ENCODE measurements at places on chromosomes 11 and 22.
A peak's percentile ranks its signal among the peaks of the same experiment; 100 is the strongest.

DNA sequence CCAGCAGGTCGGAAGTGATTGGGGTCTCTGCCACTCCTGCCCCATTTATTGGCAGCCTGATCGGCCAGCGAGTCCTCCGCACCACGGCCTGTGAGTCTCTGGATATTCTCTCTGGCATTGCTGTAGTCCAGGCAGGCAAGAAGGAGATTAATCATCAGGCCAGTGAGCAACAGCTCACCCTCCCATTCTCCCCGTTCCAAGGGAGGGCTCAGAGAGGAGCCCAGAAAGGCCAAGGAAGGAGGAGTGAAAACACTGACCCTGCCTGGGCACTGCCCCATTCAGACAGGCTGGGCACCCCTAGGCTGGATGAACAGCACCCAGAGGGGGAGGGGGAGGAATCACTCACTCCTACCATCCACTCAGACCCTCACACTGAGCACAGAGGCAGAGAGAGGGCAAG, 3.1 kb downstream of the SAA2 start:
- DNase-seq: no peak

DNA sequence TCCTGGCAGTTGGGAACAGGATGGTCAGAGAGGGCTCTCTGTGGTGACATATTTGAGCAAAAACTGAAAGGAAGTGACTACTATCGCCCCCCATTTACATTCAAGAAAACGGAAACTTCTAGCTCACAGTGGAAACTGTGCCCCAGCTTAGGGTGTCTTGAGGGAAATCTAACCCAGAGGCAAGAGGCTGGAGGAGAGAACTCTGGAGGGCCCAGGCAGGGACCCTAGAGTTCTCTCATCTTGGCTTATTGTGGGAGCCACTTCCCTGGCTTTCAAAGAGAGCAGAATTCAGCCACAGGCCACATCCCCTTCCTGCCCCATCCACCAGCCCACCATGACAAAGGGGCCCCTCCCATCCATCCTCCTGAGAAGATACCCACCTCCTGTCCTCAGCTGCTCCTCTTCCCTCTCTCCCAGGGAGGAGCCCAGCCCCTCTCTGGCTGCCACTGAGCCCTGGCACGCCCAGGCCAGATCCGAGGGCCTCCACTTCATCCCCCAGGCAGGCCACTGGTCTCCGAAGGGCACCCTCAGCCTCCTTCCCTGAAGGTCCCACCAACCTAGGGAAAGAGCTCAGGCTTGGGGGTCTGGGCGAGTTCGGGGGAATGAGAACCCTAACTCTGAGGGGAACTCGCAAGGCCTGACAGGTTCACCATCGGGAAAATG, 1.6 kb upstream of the TMPRSS13 start:
- DNase-seq: no peak

- DNase-seq: no peak
Observed at GRCh38 chr11:12653729-12654128, 20.5 kb upstream of the TEAD1 start.

GRCh38 chr22:20750461-20751184, 23.3 kb upstream of the SERPIND1 start:
- peak; percentile 62 for DNase-seq

- DNase-seq: peak; percentile 46
Observed at GRCh38 chr11:28049338-28050216, 58.4 kb downstream of the KIF18A start.

GRCh38 chr11:12430351-12430750, 53.0 kb downstream of the PARVA start:
- DNase-seq: no peak

DNA sequence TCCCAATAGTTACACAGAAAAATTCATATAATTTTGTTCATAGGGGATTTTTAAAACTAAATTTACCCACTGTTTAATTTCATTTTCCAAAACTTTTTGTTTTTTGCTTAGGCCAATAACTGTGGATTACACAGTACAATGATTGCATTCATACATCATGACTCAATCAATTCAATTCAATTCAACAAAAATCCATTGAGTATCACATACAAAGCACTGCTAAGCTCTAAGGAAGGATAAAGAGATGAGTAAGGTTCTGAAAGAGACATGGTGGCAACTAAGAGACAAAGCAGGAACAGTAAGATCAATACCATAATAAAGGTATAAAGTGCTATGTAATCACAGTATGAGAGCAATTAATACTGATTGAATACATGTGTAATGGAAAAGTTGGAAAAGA, 9.4 kb upstream of the LAYN start:
- no peak for DNase-seq

GRCh38 chr22:47091921-47092700, 329.7 kb downstream of the TBC1D22A start:
- DNase-seq: no peak

GRCh38 chr11:118079491-118079890, 2.6 kb downstream of the TMPRSS4 start:
- no peak for DNase-seq

DNA sequence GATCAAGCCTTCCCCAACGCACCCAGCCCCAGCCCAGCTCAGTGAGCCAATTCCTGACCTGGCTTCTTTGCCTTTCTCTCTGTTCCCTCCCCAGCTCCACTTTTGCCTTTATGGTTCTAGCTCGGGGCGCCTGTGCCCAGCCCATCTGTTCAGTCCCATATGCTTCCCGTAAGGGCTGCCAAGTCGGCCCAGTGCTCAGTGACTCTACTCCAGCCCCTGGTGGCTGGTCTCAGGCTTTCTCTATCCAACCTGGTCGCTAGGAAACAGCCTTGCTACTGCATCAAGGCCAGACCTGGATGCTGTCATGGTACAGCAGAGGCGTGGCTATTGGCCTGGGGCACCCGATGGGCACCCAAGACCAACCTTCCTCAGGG, 178.0 kb downstream of the DSCAML1 start:
- no peak for DNase-seq

DNA sequence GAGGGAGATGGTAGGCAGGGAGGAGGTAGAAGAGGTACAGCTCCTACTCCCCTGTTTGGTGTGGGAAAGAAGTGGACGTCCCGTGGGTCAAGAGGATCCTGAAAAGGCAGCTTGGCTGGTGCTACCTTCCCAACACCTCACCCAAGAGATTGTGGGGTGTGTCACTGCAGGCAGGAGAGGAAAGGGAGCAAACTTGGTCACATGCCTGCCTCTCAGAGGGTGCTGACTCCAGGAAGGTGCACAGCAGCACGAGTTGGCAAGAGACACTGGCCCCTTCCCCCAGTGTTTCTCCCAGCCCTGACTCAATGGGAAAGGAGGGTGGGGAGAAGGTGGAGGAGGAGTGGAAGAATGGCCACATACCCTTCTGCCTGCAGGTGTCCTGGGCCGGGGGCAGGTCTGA, 99.6 kb downstream of the CSNK2A3 start:
- no peak for DNase-seq

GRCh38 chr11:118535261-118535660, 4.3 kb downstream of the TMEM25 start:
- no peak for DNase-seq

DNA sequence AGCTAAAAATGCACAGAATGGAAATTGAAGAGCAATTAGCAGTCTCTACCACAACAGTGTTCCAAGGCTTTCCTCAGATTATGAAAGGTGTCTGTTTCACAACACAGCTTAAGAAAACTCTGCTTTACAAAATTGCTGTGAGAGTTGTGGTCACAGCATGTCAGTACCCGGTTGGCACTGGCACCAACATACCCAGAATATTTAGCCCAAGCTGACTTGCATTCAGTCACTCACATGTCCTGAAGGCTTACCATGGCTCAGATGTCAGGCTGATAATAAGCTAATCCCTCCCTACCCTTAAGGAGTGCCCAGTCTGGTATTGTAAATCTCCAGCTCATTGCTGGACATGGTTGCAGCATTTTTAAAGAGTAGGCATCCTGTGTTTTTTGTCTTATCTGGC, 14.9 kb downstream of the NCR3LG1 start:
- DNase-seq: no peak

DNA sequence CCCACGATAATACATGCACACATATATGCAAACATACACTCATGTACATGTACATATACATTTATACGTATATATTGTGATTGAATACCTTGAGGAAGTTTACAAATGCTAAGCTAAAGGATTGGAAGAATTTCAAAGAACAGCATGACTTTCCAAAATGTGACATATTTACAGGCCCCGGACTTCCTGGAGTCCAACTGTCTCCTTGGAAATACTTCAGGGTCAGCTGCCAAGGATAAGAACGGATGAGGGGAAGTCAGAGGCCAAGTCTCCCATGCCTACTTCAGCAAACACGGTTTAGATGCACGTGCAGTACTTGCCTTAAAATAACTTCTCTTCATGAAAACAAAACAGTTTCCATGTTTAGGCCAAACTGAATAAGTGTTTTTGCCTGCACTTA, 213.6 kb downstream of the DYNC2H1 start:
- no peak for DNase-seq

DNA sequence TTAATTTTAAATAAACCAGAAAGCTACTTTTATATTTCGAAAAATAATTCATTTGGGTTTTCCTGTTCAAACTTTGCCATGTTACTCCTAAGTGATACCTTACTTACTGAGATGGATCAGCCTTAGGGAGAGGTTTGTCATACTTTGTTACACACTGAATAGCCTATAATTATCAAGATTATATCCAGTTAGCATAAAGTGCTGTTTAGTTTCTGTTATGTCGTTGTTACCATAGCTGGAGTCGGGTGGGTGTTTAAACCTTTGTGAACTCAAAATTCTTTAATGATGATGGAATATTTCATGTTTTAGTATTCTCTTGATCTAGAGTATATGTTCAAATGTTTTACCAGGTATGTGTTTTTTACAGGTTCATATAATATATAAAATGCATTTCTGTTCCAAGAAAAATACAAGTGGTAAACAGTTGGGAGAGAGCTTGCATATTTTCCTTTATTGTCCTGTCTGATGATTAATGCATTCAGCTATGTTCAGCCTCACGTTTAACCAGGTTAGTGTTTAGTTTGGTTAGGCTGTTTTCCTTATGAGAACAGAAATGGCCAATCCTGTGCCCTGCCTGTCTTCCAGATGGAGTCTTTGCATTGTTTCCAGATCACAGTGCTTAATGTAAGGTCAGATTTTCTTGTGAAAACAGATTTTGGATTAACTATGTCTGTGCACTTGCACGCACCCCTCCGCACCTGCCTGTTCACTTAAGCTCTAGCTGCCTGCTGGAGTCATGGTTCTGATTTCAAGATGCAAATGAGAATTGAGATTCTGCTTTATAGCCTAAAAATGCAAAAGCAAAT, 105.6 kb downstream of the ATXN10 start:
- peak; percentile 100 for DNase-seq

DNA sequence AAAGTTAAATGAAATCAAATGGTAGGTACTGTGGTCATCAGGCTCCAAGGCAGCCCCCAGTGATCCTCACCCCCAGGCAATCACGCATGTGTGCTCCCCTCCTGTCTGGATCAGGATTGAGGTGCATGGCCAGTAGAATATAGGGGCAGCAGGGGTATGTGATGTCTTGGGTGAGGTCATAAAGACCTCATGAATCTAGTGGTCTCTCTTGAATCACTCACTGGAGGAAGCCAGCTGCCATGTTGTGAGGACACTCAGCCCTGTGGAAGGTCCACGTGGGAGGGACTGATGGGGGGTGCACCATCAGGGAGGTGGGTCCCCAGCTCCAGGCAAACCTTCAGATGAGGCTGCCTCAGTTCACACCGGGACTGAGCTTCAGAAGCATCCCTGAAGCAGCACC, 6.8 kb upstream of the IL17REL start:
- DNase-seq: no peak

GRCh38 chr11:101862391-101863233, 52.2 kb upstream of the CEP126 start:
- DNase-seq: peak; percentile 51

DNA sequence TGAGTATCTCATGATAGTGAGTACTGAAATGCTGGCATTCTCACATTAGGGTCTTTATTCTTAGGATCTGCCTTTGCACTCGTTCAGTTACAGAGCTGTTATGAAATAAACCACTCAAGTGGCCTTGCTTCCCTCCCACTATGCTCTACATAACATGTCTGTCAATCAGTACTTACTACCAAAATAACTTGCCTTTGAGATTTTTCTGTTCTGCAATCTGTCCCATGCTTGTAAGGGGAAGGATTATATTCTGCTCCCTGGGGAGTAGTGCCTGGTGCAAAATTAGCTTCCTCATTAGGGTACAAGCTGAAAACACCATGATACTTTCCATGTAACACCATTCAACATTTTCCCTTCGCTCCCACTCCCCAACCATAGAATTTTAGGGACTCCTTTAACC, 1.9 kb upstream of the GRAP2 start:
- DNase-seq: no peak

DNA sequence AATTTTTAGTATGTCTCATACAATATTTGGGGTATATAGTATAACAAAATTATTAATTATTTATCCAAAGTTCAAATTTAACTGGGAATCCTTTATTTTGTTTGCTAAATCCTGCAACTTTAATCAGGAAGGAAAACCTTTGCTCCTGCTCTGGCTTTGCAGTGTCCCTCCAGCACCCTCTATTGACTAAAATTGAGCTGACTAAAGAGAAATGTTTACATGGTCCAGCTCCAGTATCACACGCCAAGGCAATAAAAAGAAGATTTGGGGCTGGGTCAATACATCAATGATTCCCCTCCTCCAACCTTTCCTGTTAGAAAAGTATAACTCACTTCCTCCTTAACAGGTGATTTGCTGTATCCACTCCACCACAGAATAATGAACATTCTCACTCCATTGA, 153.0 kb upstream of the LRRC4C start:
- DNase-seq: no peak

DNA sequence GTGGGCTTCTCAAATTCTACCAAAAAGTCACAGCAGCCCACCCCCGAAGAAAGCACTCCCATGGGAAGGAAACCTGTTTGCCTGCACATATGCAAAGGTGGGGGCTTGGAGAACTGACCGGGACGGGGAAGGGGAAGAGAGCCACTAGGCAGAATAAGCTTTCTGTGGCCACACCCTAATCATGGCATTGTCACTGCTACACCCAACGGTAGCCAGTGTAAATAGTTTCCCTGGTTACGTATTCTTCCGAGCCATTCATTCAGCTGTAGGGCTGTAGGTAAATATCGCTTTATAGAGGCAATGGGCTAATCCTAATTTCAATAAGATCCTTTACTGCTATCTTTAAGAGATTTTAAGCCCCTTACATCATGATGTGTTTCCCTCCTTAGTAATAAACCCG, 61.7 kb downstream of the PRDM11 start:
- DNase-seq: no peak

GRCh38 chr11:45451766-45452440, 165.8 kb upstream of the SYT13 start:
- no peak for DNase-seq

DNA sequence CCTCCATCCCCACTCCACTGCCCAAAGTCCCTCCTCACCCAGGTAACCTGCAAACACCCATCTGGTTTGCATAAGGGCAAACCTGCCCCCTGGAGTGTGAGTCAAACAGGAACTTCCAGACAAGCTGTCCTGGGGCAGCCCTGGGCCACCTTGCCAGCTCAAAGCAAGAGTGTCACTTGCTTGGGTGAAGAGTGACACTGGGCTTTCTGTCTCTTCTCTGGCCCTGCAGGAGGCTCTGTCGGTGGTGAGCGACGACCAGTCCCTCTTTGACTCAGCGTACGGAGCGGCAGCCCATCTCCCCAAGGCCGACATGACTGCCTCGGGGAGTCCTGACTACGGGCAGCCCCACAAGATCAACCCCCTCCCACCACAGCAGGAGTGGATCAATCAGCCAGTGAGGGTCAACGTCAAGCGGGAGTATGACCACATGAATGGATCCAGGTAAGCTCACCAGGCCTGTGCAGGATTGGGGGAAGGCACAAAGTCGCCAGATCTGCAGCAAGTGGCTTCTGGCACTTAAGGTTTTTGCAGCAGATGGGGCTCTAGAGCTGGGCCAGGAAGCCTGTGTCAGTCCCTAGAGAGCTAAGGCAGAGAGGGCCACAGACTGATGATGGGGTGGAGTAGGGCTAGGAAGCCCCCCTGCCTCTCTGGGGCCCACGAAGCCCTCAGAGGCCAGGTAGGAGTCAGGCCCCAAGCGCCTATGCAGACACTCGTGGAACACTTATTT, 64.2 kb downstream of the FLI1 start:
- DNase-seq: no peak
